IgD-negative memory B cell (primary cell): ENCODE measurements at places on chromosomes 3 and 15. TPM values are rescaled to one million over a fixed set of nuclear protein-coding genes. Genes with fewer than 3 reads are reported as not detected.

The ATP13A5 gene
- polyA plus RNA-seq = not detected

The MAGI1 gene
- 1.3 TPM for polyA plus RNA-seq

The RPL14 gene
- polyA plus RNA-seq = 1,483 TPM

The DPPA4 gene
- not detected for polyA plus RNA-seq

The TTC21A gene
- 5.5 TPM for polyA plus RNA-seq

The LRTM1 gene
- not detected for polyA plus RNA-seq

The EFHB gene
- polyA plus RNA-seq = 1.0 TPM
